ENCODE measurements at places on chromosomes 2 and 18.

- DNase-seq = peak; percentile 17
Measured at GRCh38 chr2:157627594-157628476, 829 bp downstream of the ACVR1C start.

- DNase-seq = no peak
Measured at GRCh38 chr2:14520385-14520945, 112.1 kb upstream of the LRATD1 start.

GRCh38 chr2:54212456-54212855 is 43.6 kb downstream of the TSPYL6 start:
- DNase-seq = peak; percentile 98

GRCh38 chr18:62206593-62206992 is 19.5 kb downstream of the RELCH start:
- no peak for DNase-seq

DNA sequence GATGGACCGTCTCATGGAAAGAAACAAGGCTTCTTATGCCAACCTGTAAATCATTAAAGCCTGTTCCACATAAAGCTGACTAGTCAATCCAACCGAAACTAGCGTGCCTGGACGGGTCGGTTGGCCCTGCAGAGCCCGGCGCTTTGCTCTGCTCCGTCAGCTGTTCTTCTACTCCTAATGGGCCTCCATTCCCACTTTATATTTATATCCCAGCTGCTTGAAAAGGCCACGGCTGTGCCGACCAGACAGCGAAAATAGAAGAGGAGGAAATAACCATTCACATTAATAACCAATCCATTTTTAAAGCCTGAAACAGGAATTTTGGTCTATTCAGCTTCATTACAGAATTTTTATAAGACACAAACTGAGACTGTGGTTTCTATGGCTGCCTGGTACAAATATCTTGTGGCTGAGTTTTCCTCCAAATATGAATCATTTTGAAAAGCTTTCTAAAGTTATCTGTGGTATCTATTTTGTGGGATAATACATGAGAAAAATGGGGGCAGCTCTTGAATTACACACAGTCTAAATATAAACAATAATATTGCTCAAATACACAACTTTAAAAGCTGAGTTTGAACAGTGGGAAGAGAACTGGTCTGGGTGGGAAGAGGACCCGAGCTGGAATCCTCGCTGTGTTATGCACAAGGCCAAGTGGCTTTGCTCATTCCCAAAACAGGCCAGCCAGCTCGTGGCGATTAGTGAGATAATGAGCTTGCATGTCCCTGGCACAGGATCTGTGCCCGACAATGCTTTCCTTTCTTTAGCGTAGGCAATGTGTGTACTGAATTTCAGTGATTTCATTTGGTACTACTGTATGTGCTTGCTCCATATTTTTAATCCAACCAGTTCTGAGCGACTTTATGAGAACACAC is 10.5 kb upstream of the FAM124B start:
- DNase-seq = peak; percentile 83

- no peak for DNase-seq
Measured at GRCh38 chr2:207279520-207279919, 113.8 kb upstream of the KLF7 start.

DNA sequence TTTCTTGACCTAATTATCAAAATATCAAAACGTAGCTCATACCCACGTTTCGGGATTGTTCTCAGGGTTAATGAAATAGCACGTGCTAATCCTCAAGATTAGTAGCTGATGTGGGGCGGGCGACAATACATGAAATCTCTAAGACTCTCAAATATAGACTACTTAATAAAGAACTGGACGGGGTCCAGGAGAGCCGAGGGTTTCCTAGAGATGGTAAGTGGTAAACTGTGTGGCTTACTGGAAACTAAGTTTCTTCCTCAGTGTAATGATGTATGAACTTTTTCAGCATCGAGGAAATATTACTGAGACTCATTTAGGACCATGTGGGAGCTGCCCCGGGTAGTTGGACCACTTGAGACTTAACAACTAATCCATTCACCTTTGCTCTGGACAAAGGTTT is 453.3 kb upstream of the SALL3 start:
- no peak for DNase-seq

- DNase-seq = no peak
Measured at GRCh38 chr2:159903443-159904126, 105.6 kb upstream of the CD302 start.

- no peak for DNase-seq
Measured at GRCh38 chr18:13627639-13628038, 98.7 kb downstream of the FAM210A start.

DNA sequence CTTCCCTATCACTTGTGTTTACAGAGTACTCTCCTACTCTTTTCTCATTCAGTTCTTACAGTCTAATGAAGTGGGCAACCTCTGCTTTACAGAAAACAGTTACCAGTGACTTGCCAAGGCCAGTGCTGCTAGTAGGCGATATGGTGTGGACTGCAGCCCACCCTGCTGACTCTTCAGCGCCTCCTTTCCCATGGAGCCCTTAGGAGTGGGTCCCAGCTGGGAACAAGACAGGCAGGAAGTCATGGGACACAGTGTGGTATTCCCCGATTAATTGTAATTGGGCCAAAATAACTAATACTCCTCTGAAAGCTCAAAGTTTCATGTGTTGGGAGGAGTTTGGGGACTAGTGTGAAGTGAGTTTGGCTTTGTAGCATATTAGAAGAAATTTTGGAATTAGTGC is 120.1 kb upstream of the EML6 start:
- no peak for DNase-seq

DNA sequence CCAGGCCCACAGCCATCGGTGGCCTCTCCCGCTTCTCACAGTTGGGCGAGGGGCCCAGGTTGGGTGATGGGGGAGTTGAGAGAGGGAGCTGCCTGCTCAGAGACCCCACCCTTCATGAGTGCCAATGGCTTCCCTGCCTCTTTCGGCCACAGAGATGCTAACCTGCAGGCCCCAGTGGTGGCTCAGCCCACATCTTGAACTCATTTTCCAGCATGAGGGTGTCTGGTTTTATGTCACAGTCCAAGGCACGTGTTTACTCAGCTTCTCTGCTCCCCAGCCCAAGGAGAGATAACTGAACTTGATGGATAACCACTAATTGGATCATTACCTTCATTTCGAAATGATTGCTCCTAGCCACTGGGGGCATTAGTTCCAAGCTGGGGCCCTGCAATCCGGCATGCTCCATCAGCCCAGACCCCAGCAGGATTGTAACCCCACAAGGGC is 45.9 kb upstream of the SIX2 start:
- no peak for DNase-seq

GRCh38 chr2:238104691-238105371 is 4.7 kb downstream of the ESPNL start:
- DNase-seq = no peak

GRCh38 chr2:17593841-17594491 is 53.5 kb downstream of the VSNL1 start:
- DNase-seq = peak; percentile 60

DNA sequence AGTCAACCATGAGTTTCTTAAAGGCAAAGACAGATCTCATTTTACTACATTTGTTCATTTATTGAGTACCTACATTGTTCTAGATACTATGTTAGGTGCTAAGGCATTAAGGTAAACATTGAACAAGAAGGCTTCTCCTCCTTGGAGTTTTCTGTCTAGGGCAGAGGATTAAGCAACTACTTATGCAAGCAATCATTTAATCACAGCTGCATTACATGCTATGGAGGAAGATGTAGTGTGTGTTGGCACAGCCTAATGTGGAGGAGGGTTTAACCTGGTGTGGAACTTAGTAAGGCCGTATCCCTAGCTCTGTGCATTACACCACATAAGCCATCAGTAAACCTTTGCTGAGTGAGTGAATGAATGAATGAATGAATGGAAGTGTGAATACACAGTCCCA is 106.5 kb upstream of the MAP3K20 start:
- DNase-seq = peak; percentile 68

DNA sequence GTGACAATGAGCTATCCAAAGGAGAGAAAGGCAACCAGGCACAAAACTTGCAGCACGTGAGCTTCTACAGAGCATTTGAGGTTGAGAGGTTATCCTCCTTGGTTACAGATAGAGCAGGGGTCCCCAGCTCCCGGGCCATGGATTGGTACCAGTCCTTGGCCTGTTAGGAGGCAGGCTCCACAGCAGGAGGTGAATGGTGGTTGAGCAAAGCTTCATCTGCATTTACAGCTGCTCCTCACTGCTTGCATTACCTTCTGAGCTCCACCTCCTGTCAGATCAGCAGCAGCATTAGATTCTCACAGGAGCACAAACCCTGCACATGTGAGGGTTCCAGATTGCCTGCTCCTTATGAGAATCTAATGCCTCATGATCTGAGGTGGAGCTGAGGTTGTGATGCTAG is 57.8 kb upstream of the ST8SIA3 start:
- DNase-seq = no peak

- no peak for DNase-seq
Measured at GRCh38 chr2:45323344-45323743, 287.7 kb downstream of the SRBD1 start.

DNA sequence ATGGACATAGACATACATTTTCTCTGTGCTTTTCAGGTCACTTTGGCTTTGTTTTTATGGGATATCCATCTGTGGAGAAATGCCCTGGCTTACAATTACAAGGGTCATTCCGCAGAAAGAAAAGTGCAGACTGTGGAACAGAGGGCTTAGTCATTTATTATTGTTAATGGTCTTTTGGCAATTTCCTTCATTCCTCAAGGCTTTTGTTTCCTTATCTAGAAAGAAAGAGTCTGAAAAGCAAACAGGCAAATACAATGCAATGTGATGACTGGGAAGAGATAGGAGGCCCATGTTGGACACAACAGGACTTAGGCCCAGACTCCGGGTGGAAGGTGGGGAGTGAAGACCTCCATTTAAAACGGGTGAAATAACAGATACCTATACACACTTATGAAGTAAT is 129.5 kb upstream of the CAVIN2 start:
- DNase-seq = peak; percentile 40

GRCh38 chr18:8235894-8236293 is 373.3 kb upstream of the RAB12 start:
- DNase-seq = no peak

GRCh38 chr2:233798335-233799086 is 20.4 kb downstream of the MROH2A start:
- no peak for DNase-seq

DNA sequence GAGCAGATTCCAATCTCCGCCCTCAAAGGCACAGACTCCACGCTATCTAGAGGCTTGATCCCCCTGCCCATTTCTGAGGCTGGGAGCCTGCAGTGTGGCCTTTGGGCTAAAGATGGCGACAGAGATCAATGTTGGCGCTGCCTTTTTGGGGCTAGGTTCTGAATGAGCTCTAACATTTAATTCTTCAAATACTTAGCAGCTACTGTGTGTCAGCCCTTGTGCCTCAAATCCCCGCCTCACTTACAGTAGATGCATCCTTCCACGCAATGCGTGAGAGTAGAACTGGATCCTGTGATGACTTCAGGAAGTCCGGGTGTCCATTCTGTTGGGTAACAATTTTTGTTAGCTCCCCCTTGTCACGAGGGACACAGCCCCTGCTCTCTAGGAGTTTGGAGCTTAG is 12.4 kb downstream of the IL1F10 start:
- DNase-seq = peak; percentile 5

- no peak for DNase-seq
Measured at GRCh38 chr2:579961-580360, 97.2 kb downstream of the TMEM18 start.

DNA sequence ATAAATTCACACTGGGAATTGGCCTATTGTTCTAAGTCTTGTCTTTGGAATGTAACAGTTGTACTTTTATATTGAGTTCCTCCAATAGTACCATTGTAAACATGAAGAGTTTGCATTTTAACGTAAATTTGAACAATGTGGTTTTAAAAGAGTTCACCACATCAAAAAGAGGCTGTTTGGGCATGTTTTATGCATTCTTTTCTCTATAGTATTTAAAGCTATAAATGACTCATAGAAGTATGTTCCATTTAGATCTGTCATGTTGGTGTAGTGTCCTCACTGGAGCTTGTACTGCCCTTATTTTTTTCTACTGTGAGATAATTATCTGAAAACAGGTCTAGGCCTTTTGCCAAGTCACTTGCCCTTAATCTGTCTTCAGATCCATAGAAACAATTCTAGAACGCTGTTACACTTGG is 141.9 kb downstream of the RHBDD1 start:
- peak; percentile 68 for DNase-seq

DNA sequence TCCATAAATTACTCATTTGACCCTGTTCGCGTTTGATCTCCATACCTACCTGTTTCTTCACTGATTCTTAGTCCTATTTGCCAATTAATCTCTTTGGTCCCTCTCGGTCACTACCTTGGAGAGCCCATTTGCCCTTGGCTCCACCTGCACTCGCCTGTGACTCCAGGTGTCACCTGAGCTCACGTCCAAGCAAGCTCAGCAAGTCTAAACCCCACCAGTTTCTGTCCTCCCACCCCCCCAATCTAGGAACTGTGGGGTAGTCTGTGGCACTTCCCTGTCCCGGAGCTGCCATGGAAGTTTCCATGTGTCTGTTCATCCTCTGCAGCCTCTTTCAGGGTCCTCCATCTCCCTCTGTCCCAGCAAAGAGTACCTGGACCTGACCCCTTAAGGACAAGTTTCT is 68.1 kb upstream of the BCL2L11 start:
- DNase-seq = no peak

- no peak for DNase-seq
Measured at GRCh38 chr18:69596345-69596744, 195.7 kb downstream of the DOK6 start.

- DNase-seq = no peak
Measured at GRCh38 chr2:26784570-26785234, 1.2 kb upstream of the CENPA start.

- DNase-seq = no peak
Measured at GRCh38 chr2:238573065-238573778, 146.5 kb downstream of the ASB1 start.

DNA sequence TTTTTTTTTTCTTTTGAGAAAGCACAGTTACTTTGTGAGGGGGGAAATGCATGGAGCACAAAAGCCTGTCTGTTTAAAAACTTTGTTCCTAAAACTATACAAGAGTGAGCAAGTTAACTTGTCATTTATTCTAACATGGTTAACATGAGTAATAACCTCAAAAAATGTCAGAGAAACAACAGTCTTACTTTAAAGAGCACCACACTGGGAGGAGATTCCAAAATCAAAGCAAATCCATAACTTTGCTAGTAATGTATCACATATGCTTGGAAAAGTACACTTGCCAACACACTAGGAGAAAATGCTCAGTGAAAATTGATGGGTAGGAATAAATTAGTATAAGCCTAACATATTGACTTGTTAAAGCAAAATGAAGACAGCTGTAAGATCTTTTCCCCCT is 157.1 kb downstream of the PRPF40A start:
- no peak for DNase-seq

GRCh38 chr2:156892467-156893281 is 364.8 kb upstream of the GALNT5 start:
- peak; percentile 58 for DNase-seq

- DNase-seq = no peak
Measured at GRCh38 chr2:10132596-10132995, 10.1 kb downstream of the RRM2 start.

- no peak for DNase-seq
Measured at GRCh38 chr2:148899638-148900318, 24.8 kb downstream of the KIF5C start.

- peak; percentile 60 for DNase-seq
Measured at GRCh38 chr18:58298251-58299134, 254.5 kb downstream of the NEDD4L start.

GRCh38 chr18:24014986-24015638 is 558 bp downstream of the TTC39C start:
- peak; percentile 68 for DNase-seq
